ENCODE measurements at places on chromosomes 4 and X. TPM values are rescaled to one million over a fixed set of nuclear protein-coding genes. Genes with fewer than 3 reads are reported as not detected.

MAGEC2 gene
- total RNA-seq: not detected

DNA sequence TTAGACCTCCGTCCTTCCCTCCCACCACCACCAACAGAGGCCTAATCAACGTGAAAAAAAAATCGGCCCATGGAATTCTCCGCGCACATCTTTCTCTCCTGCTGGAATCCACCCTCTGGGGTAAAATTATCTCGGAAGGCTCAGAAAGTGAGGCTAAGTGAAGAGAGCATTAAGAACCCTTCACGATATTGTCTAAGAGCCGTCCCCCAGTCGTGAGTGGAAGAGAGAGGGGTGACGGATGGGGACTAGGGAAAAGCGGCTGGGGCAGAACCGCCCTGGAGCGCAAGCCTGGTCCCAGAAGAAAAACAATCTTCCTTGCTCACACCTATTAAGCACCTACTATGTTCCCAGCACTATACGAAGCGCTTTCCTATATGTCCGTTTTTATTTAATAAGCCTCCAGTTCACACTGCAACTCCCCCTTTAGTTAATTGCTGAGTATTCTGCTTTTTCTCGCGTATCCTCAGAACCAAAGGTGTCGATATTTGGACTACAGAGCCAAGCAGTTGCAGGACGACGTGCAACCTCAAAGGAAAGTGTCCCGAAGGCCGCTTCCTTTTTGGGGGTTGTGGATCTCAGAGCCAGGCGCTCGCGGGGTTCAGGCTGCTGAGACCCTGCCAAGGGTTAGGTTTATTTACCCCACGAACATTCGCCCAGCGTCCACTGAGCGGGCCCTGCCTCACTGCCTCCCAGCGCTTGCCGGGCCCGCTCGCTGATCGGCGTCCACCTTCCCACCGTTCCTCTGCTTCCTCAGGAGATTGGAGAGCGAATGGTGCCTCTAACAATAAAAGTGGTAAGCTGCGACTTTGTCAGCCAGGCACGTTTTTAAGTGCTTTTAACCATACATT lies 889 bp downstream of the MGARP start:
- ATAC-seq: peak; percentile 61

DNA sequence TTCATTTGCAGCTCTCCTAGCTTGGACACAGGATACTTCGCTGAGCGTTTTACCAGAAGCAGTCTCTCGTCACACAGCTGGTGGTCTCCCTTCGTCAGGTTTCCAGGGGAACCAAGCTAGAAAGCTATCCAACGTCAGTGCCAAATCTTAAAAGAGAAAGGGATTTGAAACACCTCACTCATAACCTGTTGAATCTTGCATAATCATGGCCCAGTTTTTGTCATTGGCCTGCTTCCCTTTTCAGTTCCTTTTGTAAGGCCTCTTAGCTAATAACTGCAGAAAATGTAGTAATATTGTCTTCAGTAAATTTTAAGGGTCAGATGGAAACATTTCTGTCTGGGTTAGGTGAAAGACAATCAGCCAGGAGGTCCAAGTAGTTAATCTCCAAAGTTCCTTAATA lies 22.0 kb downstream of the RAB39B start:
- no peak for ATAC-seq

- ATAC-seq: peak; percentile 95
Measured at GRCh38 chr4:99763635-99764101, 53.0 kb upstream of the DAPP1 start.

OPRPN gene
- not detected for total RNA-seq

DNA sequence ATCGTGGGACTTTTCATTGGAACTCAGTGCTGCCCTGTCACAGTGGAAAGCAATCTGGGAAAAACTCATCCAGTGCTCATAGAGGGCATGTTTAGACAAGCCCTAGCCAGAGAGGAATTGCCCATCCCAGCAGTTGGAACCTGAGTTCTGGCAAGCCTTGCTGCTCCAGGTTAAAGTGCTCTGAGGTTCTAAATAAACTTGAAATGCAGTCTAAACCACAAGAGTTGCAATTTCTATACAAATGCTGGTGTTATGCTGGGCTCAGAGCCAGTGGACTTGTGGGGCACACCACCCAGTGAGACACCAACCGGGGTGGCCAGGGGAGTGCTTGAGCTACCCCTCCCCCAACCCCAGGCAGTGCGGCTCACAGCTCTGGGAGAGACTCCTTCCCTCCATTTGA lies 142.8 kb upstream of the PPP1R2C start:
- ATAC-seq: no peak

DNA sequence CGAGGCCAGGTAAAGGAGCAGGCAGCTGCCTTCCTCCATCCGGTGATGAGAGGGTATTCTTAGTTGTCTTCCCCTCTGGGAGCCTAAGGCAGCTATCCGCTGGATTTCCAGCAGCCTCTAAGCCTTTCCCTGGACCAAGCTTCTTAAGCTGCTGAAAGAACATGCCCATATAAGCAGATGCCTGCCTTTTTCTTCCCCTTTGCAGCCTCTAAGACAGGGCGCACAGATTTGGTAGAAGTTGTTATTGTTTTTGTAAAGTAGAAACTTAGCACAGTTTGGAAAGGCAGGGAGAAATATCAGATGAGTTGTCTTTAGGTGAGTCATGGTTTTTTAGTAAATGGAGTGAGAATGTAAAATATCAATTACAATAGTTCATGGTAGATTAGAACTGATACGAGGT lies 210.8 kb downstream of the ARHGAP10 start:
- no peak for ATAC-seq

DNA sequence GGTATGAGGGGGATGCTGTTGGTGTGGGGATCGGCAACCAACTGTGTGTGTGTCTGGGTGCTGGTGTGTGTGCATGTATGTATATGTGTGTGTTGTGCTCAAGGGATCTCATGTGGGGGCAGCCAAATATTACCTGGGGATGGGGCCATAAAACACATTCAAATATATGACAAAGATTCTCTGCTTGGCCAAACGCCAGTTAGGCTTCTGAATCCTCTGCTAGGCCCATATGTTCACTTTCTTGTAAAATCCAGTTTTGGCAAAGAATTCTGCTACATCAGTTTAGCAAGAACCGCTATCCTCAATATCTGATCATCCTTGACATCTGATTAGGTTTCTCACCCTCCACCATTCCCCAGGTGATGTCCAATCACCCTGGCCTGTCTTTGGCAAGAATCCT lies 106.6 kb downstream of the RASL11B start:
- ATAC-seq: no peak

IGFBP7 gene
- total RNA-seq: 255 TPM

DNA sequence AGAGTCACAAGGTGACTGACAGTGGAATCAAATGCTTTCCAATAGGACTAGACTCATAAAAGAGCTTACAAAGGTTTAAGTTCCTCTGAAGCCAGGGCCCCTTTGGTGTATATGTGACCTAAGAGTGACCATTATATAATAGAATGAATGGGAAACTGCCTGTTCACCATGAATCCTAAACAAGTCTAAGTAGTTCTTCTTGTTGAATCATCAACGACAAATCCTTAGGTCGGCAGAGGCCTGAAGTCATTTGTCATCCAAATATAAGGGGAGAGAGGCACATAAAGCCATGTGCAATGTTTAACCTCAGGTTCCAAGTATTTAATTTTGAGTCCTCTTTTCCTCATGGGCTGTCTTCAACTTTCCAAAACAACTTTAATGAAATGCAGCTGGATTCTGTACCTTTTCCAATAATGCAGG lies 122.4 kb downstream of the RASL11B start:
- ATAC-seq: peak; percentile 45

GRCh38 chr4:13933191-13933590 lies 305.7 kb upstream of the BOD1L1 start:
- no peak for ATAC-seq

GABRG1 gene
- 0.19 TPM for total RNA-seq

TMEM35A gene
- 22.2 TPM for total RNA-seq

SPATA4 gene
- not detected for total RNA-seq

SPANXA2 gene
- total RNA-seq: not detected

- no peak for ATAC-seq
Measured at GRCh38 chrX:130083107-130083490, 27.2 kb downstream of the ELF4 start.

GRCh38 chr4:115272185-115272584 lies 158.8 kb upstream of the NDST4 start:
- ATAC-seq: no peak

GRCh38 chr4:138161351-138161750 lies 80.8 kb downstream of the SLC7A11 start:
- ATAC-seq: no peak

ANXA3 gene
- 0.79 TPM for total RNA-seq

PRKG2 gene
- total RNA-seq: 0.75 TPM

DNA sequence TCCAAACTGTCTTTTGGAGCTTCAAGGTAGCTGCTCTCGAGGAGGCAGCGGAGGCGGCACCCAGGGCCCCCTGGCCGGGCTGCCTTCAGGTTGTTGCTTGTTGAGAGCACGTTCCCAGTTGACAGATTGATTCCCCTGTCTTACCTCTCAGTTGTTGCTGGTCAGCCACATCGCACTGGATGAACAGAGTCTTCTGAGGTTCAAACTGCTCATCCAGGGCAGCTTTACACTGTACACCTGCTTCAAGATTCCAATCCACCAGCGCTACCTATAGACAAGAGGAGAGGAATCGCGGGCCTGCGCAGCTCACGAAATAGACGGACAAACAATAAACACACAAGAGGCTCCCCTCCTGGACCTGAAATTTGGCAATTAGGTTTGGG lies 497 bp downstream of the HPGD start:
- ATAC-seq: peak; percentile 69

DNA sequence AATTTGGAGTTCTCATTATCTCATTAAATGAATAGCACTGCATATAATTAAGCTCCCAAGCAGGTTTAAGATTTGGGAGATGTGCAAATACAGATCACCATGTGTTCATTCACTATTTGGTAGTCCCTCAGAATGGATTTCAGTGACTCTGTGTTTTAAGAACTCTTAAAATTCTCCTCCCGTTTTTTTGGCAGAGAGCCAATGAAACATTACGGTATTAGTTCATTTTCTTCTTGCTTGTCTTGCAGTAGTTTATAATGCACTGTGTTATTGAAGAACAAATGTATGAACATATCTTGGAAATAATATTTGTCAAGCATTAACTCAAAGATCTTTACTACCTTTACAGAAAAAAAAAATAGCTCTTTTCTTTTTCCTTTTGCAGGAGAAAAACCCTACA lies 32.7 kb downstream of the KLF3 start:
- no peak for ATAC-seq

DNA sequence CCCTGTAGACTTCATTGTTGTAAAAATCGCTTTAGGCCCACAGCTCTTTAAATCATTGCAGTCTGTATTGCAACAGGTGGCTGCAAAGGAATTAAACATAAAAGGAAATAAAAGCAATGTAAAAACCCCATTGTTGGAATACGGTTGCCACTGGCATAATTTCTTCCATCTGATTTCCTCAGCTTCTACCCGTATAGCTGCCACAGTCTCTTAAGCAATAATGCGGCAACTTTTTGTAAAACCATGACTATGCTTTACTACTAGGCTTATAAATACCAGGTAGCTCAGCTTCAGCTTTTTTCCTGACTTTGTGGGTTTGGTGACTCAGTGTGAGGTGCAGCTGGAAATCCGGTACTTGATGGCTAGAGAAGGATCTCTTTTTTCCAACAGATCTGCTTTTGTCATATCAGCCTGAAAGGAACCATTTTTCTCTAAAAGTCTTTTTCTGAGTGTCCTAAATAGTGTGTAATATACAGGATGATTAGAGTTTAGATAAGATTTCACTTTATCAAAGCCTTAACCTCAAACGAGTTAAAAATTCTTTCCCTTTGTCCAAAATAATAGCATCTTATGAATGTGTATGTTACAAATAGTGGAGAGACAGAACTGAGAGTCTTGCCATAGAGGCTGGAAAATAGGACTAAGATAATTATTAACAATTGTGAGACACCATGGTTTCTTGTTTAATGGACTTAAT lies 268.0 kb downstream of the ADGRL3 start:
- ATAC-seq: no peak

- ATAC-seq: no peak
Measured at GRCh38 chrX:23729214-23729613, 13.9 kb downstream of the ACOT9 start.

CXCL5 gene
- total RNA-seq: 0.21 TPM

GAGE1 gene
- total RNA-seq: not detected

DNA sequence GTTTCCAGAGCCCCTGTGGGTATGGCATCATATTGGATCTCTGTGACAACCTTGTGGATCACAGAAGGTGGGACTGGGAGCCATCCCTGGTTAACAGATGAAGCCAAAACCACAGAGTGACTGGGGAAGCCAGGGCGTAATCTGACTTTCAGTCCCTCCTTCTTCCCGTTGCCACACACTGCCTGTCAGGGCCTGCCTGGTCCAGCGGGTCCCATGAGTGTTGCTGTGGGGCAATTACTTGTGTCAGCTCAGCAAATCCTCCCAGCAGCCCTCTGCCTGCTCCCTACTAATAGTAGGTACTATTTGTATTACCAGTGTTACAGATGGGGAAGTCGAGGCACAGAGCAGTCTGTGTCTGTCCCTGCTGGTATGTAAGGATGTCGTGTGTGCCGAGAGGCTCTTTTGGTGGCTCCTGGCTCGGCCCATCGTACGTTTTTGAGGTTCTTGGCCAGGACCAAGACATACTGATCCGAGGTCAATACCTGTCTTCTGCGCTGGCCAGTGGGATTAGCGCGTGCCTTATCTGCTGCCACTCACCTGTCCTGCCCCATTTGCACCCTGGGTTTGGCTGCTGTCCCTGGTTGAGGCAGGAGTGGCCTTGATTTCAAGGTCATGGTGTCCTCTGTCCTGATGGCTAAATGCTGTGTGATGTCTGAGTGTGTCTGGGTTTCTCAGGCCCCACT lies 5.7 kb downstream of the NSG1 start:
- no peak for ATAC-seq

OGT gene
- total RNA-seq: 97.0 TPM

GRCh38 chr4:159238631-159239030 lies 135.8 kb downstream of the RAPGEF2 start:
- ATAC-seq: no peak

- ATAC-seq: no peak
Measured at GRCh38 chrX:45524805-45525204, 324.1 kb upstream of the DIPK2B start.

IL2RG gene
- total RNA-seq: 0.38 TPM

Data from motor neuron (in vitro differentiated cells).